ENCODE measurements at places on chromosomes 4 and X.

GRCh38 chr4:68349279-68349648 is 626 bp downstream of the YTHDC1 start:
- no peak for DNase-seq

DNA sequence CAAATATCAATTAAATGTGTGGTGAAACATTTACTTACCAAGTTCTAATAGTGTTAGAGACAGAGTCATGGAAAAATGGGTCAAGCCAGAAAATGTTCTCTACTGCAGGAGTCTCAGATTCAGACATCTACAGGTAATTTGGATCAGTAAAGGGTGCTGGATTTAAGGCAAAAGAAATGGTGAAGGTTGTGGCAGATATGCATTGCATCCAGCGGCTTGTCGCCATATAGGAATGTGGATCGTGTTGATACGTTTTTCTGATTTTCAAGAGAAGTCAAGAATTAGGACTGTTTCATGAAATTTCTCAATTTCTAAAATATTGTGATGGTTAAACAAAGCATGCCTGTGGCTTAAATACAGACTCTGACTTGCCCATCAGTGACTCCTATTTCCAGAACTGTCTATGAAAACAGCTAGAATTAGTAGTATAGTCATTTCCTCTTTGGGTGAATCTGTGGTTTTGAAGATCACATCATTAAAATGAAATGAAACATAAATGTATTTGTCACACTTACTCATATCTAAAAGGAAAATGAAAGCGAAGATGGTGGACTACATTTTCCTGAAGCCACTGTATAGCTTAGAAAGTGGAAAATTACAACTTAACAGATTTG is 110.1 kb upstream of the VEGFC start:
- no peak for DNase-seq

- no peak for DNase-seq
Observed at GRCh38 chr4:5717449-5718158, 6.6 kb downstream of the EVC start.

DNA sequence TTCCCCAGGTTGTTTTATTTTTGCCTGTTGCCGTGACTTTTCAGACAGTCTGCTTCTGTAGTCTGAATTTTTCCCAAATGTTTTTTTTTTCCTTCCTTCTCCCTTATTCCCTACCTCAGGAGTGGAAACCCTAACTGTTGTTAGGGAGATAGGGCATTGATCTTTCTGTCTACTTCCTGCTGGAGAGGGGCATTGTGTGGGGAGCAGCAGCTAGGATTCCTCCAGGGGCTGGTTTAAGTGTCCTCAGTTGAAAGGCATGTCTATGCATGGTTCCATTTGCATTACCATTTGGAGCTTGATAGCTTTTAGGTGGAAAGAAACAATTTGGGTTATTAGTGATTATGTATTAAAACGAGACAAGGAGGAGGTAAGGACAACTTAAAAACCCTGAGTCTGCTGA is 383.9 kb downstream of the DCAF12L2 start:
- DNase-seq, result peak; percentile 3

GRCh38 chrX:129540722-129541184 is 694 bp downstream of the OCRL start:
- no peak for DNase-seq

DNA sequence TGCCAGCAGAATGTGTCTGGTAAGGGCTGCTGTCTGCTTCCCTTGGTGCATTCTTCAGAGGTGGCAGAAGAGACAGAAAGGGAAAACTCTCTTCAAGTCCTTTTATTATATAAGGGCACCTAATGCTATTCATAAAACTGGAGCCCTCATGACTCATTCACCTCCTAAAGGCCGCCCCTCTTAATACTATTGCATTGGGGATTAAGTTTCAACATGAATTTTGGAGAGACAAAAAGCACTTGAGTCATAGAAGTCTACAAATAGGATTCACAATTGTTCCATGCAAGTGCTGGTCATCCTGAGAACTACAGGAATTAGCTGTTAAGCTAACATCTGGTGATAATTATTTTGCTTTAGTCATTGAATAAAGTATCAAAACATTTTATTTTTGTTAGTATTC is 349.5 kb downstream of the HS3ST1 start:
- DNase-seq, result no peak

GRCh38 chr4:44738615-44739014 is 12.3 kb upstream of the GNPDA2 start:
- no peak for DNase-seq

DNA sequence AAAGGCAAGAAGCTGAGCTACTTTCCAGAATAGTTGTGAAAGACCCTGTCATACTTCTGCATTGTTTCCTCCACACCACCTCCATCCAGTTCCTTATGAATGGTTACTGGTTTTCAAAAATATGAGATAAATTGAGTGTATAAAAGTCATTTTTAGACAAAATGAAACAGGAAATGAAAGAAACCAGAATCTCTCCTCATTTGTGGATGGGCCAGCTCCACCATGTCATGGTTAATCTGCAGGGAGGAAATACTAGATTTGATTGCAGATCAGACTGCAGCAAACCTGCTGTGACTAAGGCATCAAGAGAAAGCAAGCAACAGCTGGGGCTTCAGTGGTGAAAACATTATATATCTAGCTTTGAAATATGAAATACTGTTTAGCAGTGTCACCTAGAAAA is 23.8 kb downstream of the F9 start:
- DNase-seq, result no peak

- DNase-seq, result no peak
Observed at GRCh38 chr4:44663539-44664263, 12.3 kb upstream of the YIPF7 start.

DNA sequence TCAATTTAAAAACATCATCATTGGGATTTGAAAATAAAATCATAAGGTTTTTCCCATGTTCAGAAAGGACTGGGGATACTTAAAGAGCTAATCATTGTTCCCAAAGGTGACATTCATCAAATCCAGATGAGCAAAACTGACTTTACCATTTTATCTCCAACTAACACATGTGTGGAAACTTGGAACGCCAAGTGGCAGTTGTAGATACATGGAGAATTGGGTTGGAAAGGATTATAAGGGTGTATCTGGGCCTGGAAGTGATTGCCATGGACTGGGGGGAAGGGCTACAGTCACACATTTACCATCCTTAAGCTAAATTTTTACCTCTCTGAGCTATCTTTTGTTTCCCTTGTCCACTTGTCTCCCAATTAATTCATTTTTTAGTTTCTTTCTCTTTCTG is 203.4 kb downstream of the SLC39A8 start:
- no peak for DNase-seq

GRCh38 chrX:77450996-77451395 is 3.8 kb downstream of the FGF16 start:
- DNase-seq, result no peak

DNA sequence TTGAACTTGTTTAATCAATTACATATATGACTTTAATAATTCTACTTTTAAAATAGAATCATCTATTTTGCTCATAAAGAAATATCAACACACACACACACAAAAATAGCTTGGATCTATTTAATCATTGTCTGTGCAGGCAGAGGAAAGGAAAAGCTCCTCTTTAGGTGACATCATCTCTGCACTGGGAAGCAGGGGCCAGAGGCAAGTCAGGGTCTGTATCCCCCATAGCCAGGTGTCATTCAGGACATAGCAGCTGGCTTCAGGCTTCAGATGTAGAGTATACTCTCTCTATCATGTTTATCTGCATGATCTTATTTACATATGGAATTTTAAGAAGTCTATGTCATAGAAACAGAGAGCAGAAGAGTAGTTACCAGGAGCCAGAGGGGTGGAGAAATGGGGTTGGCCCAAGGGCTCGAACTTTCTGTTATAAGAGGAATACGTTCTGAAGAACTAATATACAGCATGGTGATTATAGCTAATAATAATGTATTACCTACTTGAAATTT is 110.4 kb upstream of the LDB2 start:
- DNase-seq, result no peak

DNA sequence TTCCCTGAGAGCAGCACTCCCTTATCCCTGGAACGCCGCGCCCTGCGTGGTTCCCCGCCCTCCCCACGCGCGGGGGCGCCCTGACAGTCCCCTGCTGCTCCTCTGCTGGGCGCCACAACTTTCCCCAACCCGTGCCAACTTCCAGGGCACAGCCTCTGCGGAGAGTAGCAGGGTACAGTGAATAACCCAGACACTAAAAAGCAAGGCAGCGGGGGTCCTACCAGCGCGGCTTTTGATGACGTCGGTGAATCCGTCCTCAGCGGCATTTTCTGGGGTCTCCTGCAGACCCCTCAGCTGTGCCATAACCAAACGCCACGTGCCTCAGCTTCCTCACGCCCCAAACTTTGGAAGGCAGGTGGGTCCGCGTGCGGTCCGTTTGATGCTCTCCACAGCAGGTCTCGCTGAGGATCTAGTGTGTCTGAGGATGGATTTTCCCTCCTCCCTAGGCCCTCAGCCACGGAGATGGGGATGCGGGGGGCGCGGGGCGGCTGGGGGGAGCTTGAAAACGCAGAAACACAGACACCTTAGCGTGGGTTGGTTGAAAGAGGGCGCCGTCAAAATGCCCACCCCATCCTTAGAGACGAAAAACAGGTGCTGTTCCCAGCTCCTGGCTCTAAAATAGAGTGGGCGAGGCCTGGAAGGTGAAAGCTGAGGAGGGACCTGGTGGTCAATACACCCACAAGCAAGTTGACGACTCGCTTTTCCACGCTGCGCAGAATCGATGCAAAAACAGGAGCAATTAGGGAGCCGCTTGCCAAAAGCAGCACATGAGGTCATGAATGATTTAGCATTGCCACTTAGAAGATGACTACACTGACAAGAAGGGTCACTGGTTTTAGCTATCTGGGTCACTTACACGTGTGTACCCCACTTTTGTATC is 405.6 kb downstream of the FAM47A start:
- peak; percentile 1 for DNase-seq

- DNase-seq, result no peak
Observed at GRCh38 chrX:906586-906985, 276.0 kb downstream of the SHOX start.

DNA sequence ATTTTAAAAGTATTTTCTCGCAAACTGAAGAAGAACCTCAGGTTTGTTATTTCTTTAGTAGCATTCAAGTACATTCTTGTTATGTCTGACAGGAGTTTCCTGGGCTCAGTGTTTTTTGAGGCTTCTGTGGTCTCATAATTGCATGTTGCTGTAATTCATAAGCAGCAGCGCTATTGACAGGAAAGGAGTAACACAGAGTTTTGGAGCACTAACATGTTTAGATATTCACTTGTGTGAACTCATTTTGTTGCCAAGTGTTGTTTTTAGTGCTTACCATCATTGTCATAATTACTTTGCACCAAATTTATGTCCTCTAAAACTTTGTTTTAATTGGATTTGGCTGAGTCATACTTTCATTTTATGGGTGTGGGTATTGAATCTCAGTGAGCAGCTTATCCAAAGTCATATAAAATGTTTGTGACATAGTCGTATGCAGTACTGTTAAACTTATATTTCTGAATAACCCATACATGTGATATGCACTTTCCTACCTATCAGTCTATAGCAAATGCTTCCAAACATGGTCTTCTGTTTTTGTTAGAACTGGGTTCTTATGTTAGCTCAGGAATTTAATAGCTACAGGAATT is 358.7 kb upstream of the CTSO start:
- DNase-seq, result no peak

- DNase-seq, result no peak
Observed at GRCh38 chrX:28058901-28059300, 77.7 kb upstream of the DCAF8L1 start.

DNA sequence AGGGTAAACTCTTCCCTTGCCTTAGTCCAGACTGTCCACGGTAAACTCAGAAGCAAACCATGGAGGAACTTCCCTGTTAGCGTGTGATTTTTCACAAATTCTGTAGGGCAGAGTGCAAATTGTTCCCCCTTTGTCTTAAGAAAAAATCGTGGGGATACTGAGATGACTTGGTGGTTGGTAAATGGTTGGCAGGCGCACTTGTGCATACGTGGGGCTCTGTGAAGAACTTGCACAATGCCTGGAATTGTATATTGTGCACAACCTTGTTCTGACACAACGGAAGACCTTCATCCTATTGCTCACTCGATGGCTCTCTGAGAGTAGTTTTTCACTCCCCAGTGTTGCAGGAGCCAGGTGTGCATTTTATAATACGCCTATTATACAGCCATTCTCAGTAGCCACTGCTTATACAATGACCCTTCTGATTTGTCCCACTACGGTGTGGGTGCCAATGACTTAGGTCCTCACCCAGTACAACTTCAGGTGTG is 150.0 kb downstream of the SPRY1 start:
- no peak for DNase-seq

- no peak for DNase-seq
Observed at GRCh38 chrX:47697181-47697580, 38.2 kb upstream of the UXT start.

GRCh38 chrX:125205133-125205917 is 114.3 kb upstream of the TEX13C start:
- peak; percentile 51 for DNase-seq

DNA sequence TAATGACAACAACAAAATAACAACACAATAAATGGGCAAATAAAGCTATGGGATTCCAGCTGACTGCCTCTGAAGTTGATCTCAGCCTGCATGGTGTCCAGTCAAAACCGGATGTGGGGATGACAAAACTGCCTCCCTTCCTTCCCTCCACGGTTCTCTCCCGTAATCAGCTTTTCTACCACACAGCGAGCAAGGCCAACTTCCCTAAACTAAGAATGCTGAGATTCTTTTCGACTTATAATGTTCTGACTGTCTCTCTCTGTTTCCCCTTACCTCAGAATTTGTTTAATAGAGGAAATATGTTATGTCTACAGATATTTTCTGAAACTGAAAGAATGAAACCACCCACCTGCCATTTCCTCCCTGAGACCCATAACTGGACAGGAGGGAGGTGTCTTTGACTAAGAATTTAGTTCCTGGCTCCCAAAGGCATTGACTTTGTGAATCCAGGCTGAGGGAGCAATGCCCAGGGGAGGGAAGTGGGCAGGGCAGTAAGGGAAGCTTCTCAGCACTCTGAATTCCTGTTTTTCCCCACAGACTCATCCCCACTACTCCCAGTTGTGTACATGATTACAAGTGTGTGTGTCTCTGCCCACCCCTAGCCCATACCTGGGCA is 1.0 kb upstream of the TLR1 start:
- no peak for DNase-seq

DNA sequence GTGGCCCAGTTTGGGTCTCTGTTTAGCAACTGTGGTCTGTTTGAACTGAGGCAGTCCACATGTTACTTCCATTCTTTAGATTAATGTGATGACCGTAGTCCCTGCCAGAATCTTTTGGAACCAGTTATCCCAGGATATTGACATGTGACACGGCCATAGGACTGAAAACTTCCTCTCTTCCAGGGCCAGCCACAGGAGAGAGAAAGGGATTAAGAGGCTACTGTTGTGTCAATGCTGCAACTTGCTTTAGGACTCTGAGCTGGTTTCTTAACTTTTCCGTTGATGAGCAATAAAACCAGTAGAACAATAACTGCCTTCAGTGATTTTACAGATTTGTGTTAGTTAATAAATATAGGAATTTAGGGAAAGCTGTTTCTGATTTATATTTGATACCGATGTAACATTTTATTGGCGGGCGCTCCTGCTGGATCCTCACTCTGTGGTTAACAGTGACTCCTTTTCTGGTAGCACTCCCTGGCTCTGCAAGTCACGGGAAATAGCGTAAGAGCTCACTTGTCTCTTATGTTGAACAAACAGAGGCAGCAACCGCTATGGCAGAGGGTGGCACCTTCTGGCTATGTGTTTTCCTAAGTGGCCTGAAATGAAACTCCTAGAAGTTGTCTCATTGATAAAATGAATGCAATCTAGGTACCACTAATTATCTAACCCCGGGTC is 2.5 kb downstream of the TENM3 start:
- no peak for DNase-seq

GRCh38 chrX:109880629-109881028 is 122.3 kb upstream of the TMEM164 start:
- no peak for DNase-seq
